ENCODE measurements at places on chromosomes 3 and 15. TPM values are rescaled to one million over a fixed set of nuclear protein-coding genes. Genes with fewer than 3 reads are reported as not detected.
A peak's percentile ranks its signal among the peaks of the same experiment; 100 is the strongest.

- no peak for DNase-seq
These were observed 5.8 kb downstream of the HYAL2 start for GRCh38 chr3:50316657-50317242.

GRCh38 chr15:56839641-56840040 is 78.8 kb upstream of the TCF12 start:
- DNase-seq = no peak

GRCh38 chr15:64305261-64305660 is 50.7 kb downstream of the CSNK1G1 start:
- DNase-seq = no peak

- peak; percentile 43 for DNase-seq
These were observed 333.4 kb downstream of the THSD4 start for GRCh38 chr15:71448688-71449114.

DNA sequence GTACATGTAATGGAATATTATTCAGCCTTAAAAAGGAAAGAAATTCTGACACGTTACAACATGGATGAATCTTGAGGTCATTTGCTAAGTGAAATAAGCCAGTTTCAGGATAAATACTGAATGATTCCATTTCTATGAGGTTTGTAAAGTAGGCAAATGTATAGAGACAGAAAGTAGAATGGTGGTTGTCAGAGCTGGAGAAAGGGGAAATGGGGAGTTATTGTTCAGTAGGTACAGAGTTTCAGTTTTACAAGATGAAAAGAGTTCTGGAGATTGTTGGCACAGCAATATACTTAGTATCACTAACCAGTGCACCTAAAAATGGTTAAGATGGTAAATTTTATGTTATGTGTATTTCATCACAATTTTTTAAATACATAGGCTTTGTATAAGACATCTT is 60.6 kb downstream of the USP8 start:
- DNase-seq = no peak

- DNase-seq = no peak
These were observed 2.7 kb downstream of the TYRO3 start for GRCh38 chr15:41561777-41562145.

DNA sequence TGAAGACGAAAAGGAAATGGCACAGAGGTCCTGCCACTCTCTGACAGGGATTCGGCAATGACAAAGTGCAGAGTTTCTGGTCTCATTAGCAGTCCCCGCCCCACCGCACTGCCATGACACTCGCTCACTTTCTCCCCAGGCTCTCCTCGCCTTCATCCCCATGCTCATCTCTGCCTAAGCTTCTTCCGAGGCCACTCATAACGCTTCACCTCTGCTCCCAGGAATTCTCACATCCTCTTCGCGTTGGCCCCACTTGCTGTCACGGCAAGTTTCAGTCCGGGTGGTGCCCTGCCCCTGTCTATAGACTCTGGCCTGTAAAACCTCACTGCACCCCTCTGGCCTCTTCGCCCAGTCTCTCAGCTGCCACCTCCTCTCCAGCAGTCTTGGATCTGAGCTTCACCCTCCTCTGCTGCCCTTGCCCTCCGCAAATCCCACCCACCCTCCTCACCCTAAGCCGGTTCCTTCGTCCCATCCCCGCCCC is 654 bp downstream of the RUBCN start:
- no peak for DNase-seq

DNA sequence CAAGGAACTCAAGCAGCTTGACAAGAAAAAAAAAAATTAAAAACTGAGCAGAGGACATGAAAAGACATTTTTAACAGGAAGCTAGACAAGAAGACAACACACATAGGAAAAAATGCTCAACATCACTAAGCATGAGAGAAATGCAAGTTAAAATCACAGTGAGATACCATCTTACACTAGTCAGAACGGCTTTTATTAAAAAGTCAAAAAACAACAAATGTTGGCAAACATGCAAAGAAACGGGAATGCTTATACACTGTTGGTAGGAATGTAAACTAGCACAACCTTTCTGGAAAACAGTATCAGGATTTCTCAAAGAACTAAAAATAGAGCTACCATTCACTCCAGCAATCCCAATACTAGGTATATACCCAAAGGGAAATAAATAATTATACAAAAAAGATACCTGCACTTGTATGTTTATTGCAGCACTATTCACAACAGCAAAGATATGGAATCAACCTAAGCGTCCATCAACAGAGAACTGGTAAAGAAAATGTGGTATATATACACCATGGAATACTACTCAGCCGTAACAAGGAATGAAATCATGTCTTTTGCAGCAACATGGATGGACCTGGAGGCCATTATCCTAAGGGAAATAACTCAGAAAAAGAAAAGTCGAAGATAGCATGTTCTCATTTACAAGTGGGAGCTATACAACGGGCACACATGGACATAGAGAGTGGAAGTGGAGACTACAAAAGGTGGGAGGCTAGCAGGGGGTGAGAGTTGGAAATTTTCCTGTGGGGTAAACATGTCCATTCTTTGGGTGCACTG is 5.2 kb downstream of the GOLIM4 start:
- no peak for DNase-seq

- DNase-seq = no peak
These were observed 313.4 kb downstream of the CNTN6 start for GRCh38 chr3:1406250-1406649.

DNA sequence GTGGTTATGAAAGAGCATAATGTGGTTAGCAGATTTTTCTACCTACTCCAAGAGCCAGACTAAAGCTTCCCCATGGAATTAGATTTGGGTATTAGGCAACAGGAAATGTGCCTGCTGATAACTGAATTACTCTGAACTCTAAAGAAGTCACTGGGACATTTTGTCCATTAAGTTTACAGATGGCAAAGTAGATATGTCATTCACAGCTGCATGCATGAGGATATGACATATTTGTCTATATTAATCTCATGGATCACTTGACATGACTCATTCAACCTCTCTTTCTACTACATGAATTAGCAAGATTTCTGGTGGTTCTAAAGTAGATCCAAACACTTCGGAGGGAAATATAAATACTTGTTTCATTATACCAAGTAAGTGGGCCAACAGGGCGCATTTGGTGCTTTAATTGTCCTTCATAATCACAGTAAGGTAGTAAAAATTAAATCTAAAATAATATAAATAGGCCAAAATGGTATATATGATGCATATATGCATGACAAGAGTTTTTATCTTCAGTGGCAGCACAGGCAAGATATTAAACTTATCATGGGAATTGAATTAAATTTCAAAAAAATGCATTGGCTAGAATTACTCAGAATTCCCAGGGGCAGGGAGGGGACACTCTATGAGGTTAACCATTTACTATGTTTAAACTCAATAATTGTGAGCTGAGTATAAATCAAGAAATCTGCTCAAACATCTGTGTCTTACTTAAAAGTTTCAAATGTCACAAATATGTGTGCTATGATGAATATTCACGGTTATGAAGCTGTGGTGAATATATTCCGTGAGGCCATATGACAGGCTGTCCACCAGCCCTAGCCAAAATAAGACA is 365.3 kb upstream of the KCNMB2 start:
- DNase-seq = peak; percentile 93

DNA sequence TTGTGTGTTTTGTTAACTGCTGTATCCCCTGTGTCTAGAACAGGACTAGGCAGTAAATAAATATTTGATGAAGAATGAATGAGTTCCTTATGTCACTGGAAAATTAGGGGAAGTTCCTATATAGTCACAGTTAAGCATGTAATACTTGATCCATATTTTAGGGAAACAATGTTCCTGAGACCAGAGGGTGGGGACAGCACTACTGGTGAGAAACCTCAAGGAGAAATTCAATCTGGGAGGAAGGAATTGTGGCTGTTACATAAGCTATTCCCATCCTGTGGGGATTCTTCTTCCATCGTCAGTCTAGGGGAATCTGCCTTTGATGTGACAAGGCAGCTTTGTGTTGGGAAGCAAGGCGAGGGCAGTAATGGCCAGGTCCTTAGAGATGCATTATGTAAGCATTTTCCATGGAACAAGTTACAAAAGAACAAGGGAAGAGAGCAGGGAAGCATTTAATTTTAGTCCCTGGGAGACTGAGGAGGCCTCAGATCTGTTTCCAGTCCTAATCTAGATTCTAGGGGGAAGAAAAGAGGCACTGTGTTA is 219.3 kb upstream of the TTC14 start:
- DNase-seq = no peak

- no peak for DNase-seq
These were observed 339.9 kb upstream of the KCNH8 start for GRCh38 chr3:18808429-18808828.

DNA sequence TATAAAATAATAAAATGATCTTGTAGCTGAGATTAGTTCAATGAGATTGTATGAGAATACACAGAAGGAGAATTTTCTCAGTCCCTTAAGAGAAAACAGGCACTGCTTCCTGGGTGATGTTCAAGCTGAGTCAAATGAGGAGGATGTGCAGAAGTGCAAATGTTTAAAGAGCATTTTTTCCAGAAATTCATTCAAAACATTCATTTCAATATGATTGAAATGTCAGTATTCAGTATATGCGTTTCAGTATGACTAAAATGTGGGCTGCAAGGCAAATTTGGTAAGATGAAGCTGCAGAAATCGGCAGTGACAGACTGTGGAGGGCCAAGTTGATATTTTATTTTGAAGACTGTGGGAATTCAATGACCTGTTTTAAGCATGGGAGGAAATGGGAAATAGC is 19.3 kb upstream of the PYDC2 start:
- no peak for DNase-seq

GRCh38 chr3:98952404-98952803 is 50.9 kb upstream of the DCBLD2 start:
- DNase-seq = no peak

Gene PLSCR5
- total RNA-seq = not detected

Gene GOLGA6A
- not detected for total RNA-seq

Gene AKAP13
- 71.8 TPM for total RNA-seq

Gene LRRC49
- 5.6 TPM for total RNA-seq

Gene NR2E3
- not detected for total RNA-seq

Gene TIPARP
- 32.7 TPM for total RNA-seq
